Renal cortical epithelial cell (primary cell): ENCODE measurements at places on chromosomes 3 and 15. TPM values are rescaled to one million over a fixed set of nuclear protein-coding genes. Genes with fewer than 3 reads are reported as not detected.

The FOXL2 gene
- total RNA-seq, result 0.35 and 1.8 TPM in 2 replicates

The RGMA gene
- total RNA-seq, result 0.25 TPM in 1 of 2 replicates, not detected in the other

The XIRP1 gene
- not detected in 2 replicates for total RNA-seq

The LDHAL6B gene
- not detected in 2 replicates for total RNA-seq

The ACTC1 gene
- not detected in 2 replicates for total RNA-seq

The TRIM71 gene
- total RNA-seq, result 0.65 and 0.87 TPM in 2 replicates

The ATP13A5 gene
- total RNA-seq, result not detected in 2 replicates

DNA sequence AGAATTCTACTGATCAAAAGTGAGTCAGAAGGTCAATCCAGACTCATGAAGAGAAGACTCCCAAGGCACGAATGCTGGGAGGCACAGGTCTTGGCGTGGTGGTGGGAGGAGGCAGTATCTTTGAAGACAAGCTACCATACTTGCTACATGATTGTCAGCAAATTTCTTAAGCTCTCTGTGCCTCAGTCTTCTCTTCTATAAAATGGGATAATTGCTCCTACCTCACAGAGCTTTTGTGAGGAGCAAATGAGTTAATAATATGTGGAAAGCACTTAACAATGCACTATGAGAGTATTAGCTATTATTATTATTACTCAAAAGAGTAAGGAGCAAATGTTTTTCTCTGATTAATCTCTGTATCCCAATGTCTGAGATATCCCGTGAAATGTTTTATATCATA lies 36.2 kb downstream of the EHD4 start:
- DNase-seq, result no peak

GRCh38 chr15:45612790-45613415 lies 21.9 kb upstream of the SQOR start:
- DNase-seq, result peak; percentile 51

- no peak for DNase-seq
Measured at GRCh38 chr3:21803604-21804003, 52.6 kb upstream of the ZNF385D start.

DNA sequence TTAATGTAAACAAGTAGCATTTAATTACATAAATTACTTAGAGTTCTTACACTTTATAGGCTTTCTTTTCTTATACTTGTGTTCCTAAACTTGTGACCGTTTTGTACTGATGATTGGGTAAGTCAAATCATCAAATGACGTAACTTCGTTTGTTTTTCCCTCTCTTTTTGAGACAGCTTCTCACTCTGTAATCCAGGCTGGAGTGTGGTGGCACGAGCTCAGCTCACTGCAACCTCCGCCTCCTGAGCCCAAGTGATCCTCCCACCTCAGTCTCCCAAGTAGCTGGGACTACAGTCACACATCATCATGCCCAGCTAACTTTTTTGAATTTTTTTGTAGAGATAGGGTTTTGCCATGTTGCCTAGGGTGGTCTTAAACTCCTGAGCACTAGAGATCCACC lies 226.0 kb downstream of the TCF12 start:
- no peak for DNase-seq

DNA sequence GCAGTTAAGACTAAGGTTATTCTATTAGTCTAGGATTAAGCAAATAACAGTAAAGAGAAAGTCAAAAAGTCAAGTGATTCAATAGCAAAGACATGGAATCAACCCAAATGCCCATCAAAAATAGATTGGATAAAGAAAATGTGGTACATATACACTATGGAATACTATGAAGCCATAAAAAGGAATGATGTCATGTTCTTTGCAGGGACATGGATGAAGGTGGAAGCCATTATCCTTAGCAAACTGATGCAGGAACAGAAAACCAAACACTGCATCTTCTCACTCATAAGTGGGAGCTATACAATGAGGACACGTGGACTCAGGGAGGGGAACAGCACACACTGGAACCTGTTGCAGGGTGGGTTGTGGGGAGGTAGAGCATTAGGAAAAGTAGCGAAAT lies 29.0 kb downstream of the UNC13C start:
- no peak for DNase-seq

DNA sequence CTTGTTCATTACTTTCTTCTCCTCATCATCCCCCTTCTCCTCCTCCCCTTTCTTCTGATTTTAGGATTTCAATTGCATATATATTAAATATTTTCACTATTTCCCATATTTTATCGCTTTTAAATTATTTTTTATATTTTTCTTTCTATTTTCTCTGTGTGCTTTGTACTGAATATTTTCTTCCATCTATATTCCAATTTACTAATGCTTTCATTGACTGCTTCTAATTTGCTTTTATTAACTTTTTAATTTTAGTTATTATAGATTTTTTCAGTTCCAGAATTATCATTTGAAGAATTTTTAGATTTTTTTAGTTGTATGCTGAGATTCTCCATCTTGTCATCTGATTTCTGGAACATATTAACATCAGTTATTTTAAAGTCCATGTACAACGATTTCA lies 83.2 kb upstream of the ST3GAL6 start:
- DNase-seq, result no peak

DNA sequence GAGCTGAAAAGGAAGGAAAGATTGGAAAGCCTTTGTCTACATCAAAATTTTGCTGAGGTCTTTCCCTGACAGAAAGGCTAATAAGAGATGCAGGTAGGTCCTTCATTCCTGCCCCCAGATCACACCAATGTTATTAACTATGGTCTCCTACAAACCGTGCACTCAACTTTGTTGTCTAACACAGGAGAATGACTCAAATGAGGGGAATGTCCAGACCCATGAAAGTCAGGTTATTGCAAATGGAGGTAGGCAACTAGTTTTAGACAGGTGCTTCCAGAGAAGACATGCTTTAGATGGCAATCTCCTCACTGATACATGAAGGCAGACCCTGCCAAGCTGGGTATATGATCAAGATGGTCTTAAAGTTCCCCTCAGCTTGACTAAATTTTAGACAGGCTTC lies 51.0 kb downstream of the NFKBIZ start:
- peak; percentile 57 for DNase-seq

- DNase-seq, result no peak
Measured at GRCh38 chr15:101194546-101195125, 57.2 kb downstream of the CHSY1 start.

GRCh38 chr3:168472783-168473182 lies 377.1 kb upstream of the GOLIM4 start:
- DNase-seq, result no peak

DNA sequence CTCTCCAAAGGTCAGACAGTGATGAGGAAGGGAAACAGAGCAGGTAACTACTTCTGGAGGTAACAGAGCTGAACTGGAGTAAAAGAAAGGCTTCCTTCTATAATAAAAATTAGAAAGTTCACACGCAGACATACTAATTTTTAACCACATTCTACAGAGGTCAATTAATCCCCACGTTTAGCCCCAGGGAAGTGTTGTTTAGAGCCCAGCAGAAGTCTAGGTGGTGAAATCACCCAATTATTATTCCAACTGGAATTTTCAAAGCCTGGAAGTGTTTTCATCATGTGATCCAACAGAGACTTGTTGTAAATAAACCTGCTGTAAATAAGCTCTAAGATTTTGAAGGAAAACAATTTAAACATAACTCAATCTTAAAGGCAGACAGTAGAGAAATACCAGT lies 6.8 kb downstream of the ALDH1A2 start:
- DNase-seq, result peak; percentile 93

DNA sequence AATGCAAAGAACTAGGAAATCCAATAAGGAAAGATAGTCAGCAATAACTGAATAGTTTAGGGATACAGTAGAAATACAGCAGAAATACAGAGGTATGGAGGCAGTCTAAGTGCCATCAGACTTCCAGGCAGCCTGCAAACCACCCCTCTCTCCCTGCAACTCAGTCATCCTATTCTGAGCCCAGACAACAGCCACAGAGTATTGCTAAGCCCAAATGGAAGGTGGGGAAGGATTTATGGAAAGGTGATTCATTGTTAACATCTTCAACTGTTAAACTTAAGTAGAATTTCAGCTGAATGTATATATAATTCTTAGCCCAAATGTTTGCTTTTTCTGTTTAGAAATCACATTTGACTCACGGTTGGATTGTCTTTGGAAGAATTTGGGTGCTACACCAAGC lies 300.4 kb downstream of the RBMS3 start:
- no peak for DNase-seq

GRCh38 chr15:78130466-78131294 lies 565 bp downstream of the CIB2 start:
- DNase-seq, result no peak

GRCh38 chr3:107013641-107014040 lies 363.6 kb upstream of the CCDC54 start:
- no peak for DNase-seq
